ENCODE measurements at places on chromosomes 2 and 18.

DNA sequence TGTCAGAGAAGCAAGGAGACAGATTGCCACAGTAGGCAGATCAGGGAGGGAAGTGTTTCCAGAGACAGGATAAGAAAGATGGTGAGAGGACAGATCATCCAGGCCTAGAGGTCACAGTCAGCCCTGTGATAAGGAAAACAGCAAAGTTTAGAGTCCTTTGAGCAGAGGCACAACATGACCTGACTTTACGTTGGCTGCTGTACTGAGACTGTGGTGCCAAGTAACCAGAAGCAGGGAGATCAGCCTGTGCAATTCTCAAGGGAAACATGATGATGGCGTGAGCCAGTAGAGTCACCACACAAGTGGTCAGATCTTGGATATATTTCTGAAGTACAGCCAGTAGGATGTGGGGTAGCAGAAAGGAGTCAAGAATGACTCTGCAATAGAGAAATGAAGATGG is 43.7 kb downstream of the SMC6 start:
- no peak for DNase-seq

- no peak for DNase-seq
These were observed 66.3 kb downstream of the MYCN start for GRCh38 chr2:16006537-16007166.

GRCh38 chr18:40469316-40469715 is 1485.7 kb upstream of the PIK3C3 start:
- no peak for DNase-seq

GRCh38 chr2:219387306-219388120 is at the start of gene DNPEP:
Gene DNPEP, minus strand, starts transcription at chr2:219387912. Its CDS starts 118 bp downstream, at chr2:219387794.
- peak; percentile 83 for DNase-seq

- no peak for DNase-seq
These were observed 456 bp downstream of the LRP1B start for GRCh38 chr2:142130111-142131009.

- DNase-seq, result peak; percentile 4
These were observed 63.1 kb downstream of the RND3 start for GRCh38 chr2:150424406-150424805.

GRCh38 chr18:35616664-35617423 is 35.3 kb downstream of the GALNT1 start:
- DNase-seq, result peak; percentile 41

DNA sequence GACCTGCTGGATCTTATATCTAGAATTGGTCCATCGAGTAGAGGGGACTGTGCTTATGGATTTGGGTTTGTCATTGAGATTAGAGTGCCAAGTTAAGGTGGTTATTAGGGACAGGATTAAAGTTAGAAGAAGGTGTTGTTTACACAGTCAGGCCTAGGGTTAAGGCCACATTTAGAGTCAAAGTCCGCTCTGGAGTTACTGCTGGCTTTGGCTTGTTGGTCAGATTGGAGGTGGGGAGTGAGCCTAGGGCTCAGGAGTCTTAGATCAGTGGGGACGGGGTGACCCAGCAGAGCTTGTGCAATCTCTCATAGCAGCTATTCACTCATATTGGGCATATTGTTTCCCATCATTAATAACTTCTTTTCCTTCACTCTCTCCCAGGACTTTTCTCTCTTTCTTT is 13.5 kb upstream of the EPAS1 start:
- DNase-seq, result no peak

DNA sequence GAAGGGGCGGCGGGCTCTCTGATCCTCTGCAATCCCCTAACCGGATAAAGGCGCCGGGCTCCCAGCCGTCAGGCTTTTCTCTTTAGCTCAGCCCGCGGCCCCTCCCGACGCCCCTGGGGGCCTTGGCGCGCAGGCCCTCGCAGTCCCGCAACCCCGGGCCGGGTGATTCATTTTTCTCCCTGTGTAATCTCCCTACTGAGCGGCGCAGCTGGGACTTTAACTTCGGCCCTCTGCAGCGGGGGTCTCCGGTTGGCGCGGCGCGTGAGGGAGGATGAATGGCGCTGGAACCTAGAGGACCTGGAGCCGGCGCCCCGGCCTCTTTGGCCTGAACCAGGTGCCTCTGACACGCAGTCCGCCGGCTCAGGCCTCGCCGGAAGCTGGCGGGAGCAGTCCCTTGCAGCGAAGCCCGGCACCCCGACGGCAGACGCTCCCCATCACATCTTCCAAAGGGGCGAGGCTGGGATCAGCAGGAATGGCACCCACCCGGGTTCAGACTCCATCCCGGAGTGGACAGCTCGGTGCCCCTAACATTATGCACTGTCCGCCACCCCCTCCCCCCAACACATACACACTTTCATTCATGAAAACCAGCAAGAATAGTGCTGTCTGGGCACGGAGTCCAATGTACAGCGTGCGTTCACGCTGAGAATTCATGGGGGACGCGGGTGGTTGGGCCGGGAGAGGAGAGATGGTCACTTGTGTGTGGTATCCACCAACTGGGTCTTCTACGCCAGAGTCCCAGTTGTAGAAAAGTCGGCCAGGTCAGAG is 1.2 kb downstream of the CNGA3 start:
- no peak for DNase-seq

DNA sequence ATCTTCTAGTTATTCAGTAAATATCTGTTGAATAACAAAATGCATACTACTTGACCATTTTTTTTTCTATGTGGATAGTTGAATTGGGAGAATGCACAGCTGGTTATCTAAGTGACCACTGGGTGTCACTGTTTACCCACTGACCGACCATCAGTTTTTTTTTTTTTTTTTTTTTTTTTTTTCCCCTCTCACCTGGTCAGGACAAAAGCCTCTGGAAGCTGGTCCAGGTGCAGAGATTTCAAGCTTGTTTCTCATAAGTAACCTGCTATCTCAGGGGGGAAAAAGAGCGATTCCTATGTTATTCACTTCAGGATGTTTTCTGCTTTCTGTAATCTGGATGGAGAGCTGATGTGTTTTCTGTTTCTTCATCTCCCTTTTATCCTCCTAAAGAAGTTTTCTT is 256.0 kb downstream of the DCDC2C start:
- DNase-seq, result no peak

- DNase-seq, result no peak
These were observed 278.7 kb upstream of the KLHL29 start for GRCh38 chr2:23106242-23106785.

DNA sequence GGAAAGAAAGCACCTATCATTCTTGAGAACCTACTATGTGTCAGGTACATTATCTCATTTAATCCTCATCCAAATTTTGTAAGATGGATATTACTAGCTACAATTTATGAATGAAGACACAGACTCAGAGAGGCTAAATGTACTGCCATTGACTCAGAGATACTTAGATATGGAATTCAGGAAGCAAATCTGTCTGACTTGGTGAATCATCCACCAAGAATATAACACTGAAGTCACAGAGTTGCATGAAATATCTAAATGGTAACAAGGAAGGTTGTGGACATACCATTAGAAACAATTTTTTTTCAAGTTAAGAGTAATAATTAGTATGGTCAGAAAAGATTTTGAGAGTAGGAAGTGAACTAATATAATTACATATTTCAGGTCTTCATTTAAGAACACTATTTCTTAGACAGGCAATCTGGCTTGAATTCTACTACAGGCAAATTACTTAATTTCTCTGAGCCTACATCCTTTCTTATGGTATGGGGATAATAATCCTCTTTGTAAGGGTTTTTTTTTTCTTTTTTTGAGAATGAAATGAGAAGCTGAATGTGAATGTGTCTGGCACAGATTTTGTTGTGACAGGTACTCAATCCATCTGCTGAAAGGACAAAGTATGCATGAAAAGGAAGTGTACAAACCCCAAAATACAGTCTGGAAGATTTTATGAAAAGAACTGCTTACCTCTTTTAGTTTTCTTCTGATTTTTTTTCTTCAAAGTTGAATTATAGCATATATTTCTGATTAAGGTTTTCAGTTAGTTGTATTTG is 14.8 kb upstream of the C2orf66 start:
- peak; percentile 58 for DNase-seq

DNA sequence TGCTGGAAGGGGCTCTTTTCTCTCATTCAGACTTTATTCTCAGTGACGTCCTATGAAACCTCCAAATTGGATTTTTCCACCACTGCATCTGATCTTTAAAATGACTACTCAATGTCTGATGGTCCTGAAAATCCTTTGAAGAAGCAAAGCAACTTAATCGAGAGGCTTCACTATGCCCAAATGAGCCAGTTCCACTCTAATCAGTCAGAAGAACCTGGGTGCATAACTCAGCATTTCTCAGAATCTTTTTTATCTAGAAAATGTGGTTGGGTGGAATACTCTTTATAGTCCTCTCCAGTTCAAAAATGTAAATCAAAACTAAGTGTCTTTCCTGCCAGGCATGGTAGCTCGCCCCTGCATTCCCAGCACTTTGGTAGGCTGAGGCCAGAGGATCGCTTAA is 60.7 kb downstream of the PRELID3A start:
- no peak for DNase-seq

DNA sequence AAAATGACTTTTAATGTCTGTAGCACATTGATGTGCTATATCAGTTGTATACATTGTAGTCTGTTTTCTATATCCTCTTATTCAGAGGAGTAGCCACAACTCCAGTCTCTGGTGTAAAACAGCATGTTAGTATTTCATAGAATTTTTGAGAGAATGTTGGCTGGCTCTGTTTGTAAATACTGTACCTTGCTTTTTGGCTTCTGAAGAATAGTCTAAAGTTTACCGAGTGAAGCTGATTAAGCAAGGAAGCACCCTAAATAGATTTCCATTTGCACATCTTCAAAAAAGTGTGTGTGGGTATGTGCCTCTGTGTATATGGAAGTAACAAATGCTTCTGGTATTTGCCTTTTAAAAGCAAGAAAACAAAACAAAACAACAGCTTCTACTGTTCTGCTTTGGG is 50.5 kb downstream of the MAP4K4 start:
- no peak for DNase-seq

- no peak for DNase-seq
These were observed 48.6 kb upstream of the SEC11C start for GRCh38 chr18:59090966-59091603.

DNA sequence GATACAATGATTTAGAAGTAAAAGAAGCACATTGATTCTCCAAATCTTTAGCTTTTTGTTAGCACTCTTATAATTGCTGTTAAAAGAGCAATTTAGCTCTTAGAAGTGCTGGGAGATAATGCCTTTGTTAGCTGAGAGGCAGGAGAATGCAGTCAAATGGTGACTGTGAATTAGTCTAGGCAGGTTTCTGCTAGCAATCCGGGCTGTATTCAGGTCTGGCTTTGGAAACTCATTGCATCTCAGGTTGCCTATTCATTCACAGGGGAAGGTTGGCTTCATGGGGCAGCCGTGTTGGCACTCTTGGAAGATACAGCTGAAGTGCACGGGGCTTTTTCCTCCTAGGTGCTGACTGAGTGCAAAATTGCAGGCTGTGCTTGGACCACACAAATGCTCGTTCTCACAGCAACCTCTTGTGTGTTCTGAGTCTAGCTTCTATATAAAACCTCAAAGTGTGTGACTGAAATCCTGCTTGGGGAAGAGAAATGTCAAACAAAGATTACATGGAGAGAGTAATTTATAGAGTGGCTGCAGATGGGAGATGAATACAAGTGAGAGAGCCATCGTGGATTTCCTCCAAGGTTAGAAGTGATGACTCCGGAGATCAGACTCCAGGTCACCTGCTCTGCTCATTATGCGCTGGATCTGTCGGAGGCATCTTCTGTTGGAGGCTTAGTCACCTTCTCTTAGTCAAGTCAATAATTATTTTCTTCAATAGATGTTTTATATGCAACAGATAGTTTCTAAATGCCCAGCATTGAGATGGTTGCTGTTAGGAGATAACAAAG is 167.8 kb downstream of the PMAIP1 start:
- no peak for DNase-seq

GRCh38 chr2:140814141-140814540 is 1316.7 kb downstream of the LRP1B start:
- DNase-seq, result no peak

DNA sequence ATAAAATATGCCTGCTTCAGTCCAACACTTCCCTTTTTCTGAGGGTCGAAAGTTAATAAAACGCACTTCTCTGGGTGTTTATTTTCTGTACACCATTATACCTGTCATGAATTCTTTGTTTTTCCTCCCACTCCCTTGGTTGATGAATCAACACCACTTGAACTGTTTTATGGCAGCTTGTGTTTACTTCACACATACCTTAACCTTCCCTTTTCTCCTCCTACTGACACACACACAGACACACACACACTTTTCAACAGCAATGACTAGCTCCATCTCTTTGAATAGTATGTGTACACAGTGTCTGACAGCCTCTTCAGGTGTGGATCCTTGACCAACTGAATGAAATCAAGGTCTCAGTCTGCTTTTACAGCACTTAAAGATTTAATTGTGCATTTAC is 91.3 kb downstream of the SATB2 start:
- no peak for DNase-seq

DNA sequence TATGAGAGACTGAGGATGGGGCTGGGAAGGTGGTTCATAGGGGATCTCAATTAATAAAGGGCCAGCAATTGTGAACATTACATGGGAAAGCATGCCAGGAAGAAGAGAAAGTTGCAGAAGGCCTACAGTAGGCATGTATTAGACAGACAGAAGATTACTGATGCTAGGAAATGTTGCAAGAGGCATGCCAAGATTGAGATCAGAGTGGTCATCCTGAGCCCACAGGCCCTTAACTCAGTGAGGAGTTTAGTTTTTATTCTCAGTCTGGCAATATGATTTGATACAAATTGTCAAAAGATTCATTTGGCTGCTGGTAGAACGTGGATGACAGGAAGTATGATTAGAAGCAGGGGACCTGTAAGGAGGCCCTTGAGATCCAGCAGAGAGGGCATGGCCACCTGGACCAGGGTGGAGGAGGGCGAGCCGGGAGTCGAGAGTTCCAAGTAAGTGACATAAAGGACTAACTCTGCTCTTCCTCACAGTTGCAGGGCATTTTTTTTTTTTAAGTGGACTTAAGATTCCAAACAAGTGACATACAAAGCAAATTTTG is 54.9 kb downstream of the EPHA4 start:
- DNase-seq, result peak; percentile 14

DNA sequence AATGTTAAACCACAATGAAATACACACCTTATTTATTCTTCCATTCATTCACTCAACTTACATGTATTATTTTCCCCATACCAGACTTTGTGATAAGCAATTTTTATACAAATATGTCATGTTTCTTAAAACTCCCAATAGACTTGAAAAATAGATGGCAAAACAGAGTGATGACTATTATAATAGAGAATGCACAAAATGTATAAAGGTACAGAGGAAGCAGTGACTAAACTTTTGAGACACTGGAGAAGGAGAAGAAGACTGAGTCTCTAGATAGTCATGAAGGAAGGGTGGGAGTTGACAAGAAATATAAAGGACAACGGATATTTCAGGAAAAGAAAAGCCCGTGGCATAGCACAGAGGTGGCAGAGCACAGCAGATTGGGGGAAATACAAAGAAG is 198.1 kb upstream of the SLC39A10 start:
- DNase-seq, result no peak

DNA sequence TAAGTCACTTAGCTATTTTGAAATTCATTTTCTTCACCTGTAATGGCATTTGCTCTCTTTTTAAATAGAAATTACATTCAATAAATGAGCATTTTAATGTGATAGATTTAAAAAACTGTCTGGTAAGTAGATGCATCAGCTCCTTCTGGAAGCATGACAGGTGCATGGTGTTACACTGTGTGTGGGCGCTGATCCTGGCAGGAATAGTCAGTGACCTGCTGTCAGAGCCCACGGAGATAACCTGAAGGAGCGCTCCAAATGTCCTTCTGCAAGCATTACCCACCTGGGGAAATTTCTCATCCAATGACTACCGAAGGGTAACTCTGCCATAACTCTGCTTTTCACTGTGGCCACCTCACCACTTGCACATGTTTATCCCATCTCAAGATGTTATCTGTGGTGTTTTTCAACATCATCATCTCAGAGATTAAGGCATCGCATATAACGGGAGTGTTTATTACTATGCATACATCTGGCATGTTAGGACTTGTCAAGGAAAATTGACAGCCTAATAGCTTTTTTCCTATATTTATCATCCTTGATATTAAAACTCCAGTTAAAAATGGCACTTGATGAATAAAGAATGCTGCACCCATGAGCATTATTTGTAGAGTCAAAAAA is 637.3 kb downstream of the ERBB4 start:
- no peak for DNase-seq

All from fibroblast of skin of left quadriceps (primary cell).